ENCODE measurements at places on chromosomes 6 and 20.
A peak's percentile ranks its signal among the peaks of the same experiment; 100 is the strongest.

- DNase-seq, result no peak
These were observed 192.3 kb downstream of the C6orf118 start for GRCh38 chr6:165117121-165117520.

GRCh38 chr6:33738153-33738552, 8.6 kb downstream of the IP6K3 start:
- peak; percentile 44 for DNase-seq

DNA sequence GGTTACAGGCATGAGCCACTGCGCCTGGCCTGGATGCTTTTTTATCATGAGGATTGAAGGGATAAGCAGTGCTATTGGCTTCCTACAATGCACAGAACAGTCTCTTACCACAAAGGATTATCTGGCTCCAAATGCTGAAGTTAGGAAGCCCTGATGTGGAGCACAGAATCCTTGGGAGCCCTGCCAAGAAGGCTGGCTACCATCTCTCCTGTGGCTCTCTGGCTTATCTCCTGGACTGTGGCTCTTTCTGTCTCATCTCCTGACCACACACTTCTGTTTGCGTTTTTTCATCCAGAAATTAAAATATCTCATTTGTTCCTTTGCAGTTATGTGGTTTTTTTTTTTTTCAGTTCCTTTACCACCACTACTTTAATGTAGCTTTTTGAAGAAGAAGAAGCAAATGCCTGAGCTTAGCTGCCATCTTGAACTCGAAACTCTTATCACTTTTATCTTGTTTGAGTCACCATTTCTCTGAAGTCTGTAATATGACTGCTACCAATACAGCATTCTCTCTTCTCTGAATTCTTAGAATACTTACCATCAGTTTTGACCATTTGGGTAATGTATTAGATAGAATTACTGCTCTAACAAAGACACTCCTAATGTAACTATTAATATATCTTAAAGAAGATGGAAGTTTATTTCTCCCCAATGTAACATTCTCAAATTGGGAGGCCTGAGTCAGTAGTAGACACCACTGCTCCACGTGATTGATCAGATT, 1044.7 kb downstream of the KIF16B start:
- no peak for DNase-seq

DNA sequence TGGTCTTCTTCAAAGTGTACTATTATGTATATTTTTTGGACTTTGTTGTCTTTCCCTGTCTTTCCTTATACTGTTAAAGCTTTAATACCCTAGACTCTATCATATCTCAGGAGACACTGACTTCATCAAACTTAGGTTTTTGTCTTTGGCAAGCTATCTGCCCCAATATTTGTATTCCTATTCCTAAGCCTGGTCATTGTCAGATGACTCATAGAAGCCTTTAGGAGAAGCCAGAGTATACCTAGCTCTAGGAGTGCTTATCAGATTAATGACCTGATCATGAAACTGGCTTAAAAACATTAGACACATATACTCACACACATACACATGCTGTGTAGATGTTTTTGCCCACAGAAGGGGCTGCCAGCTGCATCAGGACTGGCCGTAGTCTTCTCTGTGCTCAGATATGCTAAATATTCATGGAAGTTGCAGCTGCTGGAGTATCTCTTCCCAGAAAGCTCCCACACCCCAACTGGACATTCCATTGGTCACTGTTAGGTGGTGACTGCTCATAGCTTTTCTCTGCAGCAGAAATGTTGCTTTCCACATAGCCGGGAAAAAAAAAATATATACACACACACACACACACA, 102.0 kb downstream of the ANKS1A start:
- DNase-seq, result no peak

- no peak for DNase-seq
These were observed 10.1 kb downstream of the TNFAIP3 start for GRCh38 chr6:137877113-137877512.

DNA sequence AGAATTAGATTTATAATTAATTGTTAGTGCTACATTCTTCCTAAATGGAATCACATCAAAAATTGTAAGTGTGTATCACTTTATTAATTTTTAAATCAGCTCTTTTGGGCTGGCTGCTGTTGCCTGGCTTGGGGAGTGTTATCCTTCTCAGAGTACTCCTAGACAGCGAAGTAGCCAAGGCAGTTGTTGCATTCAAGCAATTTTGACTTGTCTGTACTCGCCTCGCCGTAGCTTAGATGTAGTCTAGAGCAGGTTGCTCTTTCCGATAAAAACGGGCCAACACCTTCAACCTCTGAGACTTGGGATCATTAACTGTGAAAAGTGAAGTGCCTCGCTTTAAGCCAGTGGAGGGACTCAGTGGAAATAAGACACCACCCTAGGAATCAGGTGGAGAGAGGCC, 151.3 kb downstream of the FARS2 start:
- no peak for DNase-seq

- peak; percentile 26 for DNase-seq
These were observed 83.7 kb upstream of the TMEM30A start for GRCh38 chr6:75368151-75368779.

DNA sequence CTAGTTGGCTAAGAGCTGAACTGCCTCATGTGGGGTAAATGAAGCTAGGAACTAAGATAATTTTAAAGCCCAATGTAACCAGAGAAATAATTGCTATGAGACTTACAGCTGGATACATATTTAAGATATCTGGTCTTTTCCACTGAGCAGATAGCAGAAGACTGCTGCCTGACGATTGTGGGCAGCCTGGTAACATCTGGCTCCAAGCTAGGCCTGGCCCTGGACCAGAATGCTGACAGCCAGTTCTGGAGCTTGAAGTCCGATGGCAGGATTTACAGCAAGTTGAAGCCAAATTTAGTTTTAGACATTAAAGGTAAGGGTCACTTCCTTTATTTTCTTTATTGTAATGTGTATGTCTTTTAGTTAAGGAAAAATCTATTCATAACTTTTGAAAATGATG, 65.7 kb downstream of the RTN4IP1 start:
- DNase-seq, result no peak
